ENCODE measurements at places on chromosomes 12 and 14.

DNA sequence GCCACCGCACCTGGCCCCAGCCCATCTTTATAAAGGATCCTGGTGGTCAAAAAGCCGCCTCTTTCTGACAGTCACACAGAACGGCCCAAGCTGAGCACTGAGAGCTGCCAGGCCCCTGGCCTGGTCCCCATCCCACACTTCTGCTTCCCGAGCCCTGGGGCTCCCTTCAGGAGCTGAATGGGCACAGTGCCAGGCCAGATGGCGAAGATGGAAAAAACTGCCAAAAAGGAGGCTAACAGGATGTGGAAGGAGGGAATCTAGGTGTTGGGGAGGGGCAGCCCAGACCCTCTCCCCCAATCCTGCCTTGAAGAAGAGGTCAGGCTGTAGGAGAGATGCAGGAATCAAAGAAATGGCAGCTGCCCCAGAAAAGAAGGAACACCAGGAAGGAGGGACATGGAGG lies 5.0 kb downstream of the LPAR5 start:
- DNase-seq = no peak

- DNase-seq = no peak
These were observed 52.1 kb downstream of the KICS2 start for GRCh38 chr12:64170024-64170423.

DNA sequence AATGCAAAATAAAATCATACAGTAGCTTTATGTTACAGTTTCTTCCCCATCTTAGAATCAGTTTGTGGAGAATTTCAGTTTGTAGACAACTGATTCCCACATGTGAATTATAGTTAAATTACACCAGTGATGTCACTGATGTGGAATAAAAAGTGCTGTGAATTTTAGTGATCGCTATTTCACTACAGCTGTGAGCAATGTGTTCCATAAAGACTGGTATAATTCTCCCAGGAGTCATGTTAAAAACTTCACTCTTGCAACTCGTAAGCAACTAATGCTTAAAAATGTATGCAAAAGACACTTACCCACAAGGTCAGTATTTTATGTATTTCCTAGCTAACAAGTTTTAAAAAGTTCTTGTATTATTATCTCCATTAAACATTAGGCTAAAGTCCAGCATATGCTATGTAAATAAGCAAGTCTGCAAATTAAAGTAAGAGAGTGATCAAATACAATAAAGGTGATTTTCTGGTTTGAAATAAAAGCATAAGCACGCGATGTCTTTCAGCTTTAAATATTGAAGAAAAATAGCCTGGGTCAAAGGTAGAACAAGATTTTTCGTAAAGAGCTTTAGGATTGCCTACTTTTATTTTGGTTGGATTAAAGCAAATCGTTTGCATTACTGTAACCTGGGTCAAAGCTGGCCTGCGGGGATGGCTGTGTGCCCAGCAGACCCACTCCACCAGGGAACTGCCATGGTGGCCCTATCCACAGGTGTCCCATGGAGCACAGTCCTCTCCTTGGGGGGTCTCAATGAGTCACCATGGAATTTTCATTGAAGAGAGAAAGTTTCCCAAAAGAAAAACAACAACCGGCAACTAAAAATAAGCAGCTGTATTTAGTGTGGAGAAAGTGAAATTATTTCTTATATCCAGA lies 12.7 kb upstream of the LRIG3 start:
- DNase-seq = no peak

GRCh38 chr14:101055776-101056374 lies 152.4 kb upstream of the RTL1 start:
- no peak for DNase-seq

- DNase-seq = no peak
These were observed 205.4 kb downstream of the RASSF9 start for GRCh38 chr12:85630851-85631250.

DNA sequence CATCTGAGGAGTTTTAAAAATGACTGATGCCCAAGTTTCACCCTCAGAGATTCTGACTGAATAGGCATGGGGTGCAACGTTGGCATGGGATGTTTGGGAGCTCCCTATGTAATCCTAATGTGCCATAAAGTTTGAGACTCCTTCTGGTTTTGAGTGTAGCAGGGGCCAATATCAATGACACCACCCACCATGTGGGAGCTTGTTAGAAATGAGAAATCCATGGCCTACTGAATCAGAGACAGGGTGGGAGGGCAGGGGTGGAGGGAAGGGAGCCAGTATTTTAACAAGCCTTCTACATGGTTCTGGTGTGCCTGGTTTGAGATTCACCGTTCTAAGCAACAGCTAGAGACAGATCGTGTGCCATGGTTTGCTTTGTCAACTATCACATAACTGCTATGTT lies 46.1 kb downstream of the VCPKMT start:
- no peak for DNase-seq

- no peak for DNase-seq
These were observed 75.8 kb upstream of the HOXC13 start for GRCh38 chr12:53862831-53863230.

DNA sequence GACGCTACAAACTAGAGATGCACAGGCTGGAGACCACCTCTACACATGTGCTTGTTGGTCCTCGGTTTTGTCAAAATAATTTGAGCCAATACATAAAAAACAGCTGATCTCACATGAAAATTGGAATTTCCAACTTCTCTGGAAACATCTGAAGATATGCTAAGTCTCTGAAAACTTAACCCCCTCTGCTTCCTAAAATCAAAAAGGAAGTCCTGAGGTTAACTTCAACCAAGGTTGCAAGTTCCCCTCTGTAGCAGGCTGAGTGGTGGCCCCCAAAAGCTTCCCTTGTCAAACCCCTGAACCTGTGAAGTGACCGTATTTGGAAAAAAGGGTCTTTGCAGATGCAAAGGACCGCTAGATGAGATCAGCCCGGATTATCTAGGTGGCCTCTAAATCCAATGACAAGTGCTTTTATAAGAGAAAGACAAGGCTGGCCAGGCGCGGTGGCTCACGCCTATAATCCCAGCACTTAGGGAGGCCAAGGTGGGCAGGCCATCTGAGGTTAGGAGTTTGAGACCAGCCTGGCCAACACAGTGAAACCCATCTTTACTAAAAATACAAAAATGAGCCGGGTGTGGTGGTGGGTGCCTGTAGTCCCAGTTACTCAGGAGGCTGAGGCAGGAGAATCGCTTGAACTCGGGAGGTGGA lies 32.0 kb upstream of the VPS37B start:
- DNase-seq = no peak

- no peak for DNase-seq
These were observed 129.8 kb upstream of the KRR1 start for GRCh38 chr12:75641031-75641780.

GRCh38 chr12:103855896-103856657 lies 15.0 kb upstream of the NT5DC3 start:
- DNase-seq = no peak

DNA sequence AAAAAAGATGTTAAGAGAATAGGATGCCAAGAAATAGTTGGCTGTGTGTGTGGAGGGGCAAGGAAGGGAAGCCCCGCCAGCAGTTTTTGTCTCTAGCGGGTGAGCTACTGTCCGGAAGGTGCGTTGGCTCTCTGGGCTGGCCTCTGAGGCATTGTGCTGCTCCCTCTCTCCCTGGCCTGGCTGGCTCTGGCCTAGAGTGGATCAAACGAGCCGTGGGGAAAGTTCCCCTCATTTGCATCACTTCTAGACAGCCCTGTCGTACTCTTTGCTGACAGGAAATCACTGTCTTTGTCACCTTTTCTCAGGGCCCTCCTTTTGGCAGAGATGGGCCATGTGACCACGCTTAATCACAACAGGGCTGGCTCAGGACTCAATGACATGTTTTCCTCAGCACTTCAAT lies 236.1 kb upstream of the NPAS3 start:
- peak; percentile 87 for DNase-seq

- peak; percentile 79 for DNase-seq
These were observed 155.4 kb downstream of the DIO2 start for GRCh38 chr14:80055667-80056496.

- no peak for DNase-seq
These were observed 13.1 kb downstream of the APPL2 start for GRCh38 chr12:105222726-105223351.

DNA sequence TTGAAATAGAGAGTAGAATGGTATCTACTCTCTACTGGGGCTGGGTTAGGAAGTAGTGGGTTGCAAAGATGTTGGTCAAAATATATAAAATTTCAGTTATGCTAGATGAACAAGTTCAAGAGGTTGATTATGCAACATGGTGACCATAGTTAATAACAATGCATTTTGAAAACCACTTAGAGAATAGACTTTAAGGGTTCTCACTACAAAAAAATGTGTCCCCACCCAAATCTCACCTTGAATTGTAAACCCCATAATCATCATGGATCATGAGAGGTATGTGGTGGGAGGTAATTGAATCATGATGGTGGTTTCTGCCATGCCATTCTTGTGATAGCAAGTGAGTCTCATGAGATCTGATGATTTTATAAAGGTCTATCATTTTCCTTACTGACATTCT lies 94.0 kb downstream of the C12orf50 start:
- no peak for DNase-seq

DNA sequence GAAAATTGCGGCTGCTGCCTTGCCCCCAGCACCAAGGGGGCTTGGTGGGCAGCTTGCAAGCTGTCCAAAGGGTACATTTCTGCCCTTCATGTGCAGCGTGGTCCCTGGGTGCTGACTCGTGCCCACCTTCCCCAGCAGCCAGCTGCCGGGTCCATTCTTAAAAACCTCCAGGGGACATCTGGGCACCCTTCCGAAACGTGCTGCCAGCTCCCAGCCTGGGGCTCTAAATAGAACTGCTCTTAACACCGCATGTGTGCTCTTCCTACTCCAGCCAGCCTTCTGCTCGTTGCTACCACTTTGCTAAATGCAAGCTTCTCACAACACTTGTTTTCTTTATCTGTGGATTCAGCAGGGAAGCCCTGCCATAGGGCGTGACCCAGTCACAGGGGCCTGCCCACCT lies 66.0 kb downstream of the RIMBP2 start:
- DNase-seq = no peak

- peak; percentile 27 for DNase-seq
These were observed 247.9 kb upstream of the RTL1 start for GRCh38 chr14:101151226-101151926.

- no peak for DNase-seq
These were observed 12.2 kb upstream of the TUBA1A start for GRCh38 chr12:49200919-49201594.

DNA sequence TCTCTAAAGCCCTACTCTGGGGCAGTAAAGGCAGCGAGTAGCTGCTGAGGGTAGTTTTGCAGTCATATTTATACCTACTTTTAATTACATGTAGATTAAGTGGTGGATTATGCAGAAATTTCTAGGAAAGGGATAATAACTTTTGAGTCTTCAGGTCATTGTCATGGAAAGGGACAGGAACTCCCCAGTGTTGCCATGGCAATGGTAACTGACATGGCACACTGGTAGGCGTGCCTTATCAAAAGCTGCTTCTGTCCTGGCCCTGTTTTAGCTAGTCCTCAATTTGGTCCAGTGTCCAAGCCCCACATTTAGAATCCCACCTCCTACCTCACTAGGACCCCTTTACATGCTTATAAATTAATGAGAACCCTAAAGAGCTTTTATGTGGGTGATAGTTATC lies 303.1 kb downstream of the VRK1 start:
- no peak for DNase-seq

DNA sequence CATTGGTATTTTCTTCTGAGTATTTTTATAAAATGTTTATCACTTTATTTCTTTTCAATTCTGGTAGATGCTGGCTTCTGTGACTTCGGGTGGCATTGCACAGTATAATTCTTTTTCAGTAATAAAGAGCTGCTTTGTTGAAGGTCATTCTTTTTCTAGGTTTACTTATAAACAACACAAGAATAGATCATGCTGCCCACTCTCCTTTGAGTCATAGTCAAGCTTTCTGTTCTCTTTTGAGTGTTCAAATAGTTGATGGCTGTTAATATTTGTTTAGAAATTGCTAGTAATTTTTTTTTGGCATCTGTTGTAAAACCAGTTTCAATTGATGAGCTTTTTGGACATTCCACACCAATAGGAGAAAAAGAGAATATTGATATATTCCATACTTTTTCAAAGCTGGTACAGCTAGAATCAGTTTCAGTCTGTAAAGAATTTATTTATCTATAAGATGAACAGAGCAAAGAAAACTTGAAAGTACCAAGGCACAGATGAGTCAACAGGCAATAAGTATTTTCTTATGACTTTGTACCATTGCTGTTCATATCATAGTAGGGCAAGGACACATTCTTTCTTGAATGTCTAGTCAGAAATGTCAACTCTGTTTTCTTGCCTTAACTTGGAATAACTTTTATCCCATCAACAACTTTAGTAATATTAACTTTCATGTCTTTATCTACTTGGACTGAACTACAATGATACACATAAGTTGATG lies 513.0 kb upstream of the SEL1L start:
- DNase-seq = no peak

GRCh38 chr12:618605-619004 lies 44.6 kb downstream of the NINJ2 start:
- DNase-seq = no peak

GRCh38 chr14:65414961-65415589 lies 2.5 kb downstream of the FUT8 start:
- DNase-seq = no peak

- DNase-seq = no peak
These were observed 52.2 kb downstream of the PHETA1 start for GRCh38 chr12:111316671-111317070.

GRCh38 chr12:31585271-31585670 lies 5.7 kb downstream of the DENND5B start:
- no peak for DNase-seq

- peak; percentile 47 for DNase-seq
These were observed 853 bp downstream of the TTC9 start for GRCh38 chr14:70642303-70643235.

GRCh38 chr12:8890313-8891085 lies 23.8 kb upstream of the PHC1 start:
- DNase-seq = peak; percentile 78

- peak; percentile 59 for DNase-seq
These were observed 832 bp upstream of the SYT1 start for GRCh38 chr12:78863482-78864402.

GRCh38 chr14:95524706-95525512 lies 8.5 kb upstream of the SYNE3 start:
- DNase-seq = peak; percentile 56

DNA sequence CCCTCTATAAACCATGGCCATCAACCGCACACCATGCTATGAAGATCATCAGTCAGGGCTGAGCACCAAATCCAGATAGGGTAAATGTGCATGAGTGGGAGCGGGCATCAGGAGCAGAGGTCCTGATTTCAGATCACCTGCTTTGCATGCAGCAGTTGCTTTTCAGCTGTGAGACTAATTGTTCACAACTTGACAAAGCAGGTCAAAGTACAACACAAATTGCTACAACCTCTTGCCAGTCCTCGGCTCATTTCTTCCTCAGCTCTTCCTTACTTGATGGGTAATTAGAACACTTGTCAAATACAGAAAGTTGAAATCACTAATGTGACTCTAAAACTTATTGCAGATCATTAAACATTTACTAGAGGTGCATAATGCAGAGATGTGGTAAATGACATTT lies 171.6 kb downstream of the PPM1H start:
- DNase-seq = no peak

DNA sequence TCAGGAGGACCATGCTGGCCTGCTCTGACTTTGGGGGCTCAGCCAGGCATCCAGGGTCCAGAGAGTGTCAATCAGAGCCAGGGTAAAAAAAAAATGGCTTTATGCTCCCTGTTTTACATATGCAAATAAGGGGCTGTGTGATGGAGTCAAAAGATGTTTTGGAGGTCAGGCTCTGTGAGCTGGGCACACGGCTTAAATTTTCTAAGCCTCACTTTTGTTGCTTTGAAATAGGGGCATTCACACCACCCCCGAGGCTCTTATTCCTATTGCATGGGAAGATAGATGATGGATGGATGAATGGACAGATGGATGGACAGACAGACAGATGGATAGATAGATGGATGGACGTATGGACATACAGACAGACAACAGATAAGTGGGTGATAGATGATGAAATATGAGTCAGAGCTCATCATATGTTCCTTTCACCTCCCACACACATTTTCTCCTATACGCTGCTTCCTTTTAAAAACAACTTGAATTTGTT lies 42.7 kb downstream of the RIN3 start:
- no peak for DNase-seq

All from ELF-1 (cell line).